ENCODE measurements at places on chromosomes 6 and 20.

DNA sequence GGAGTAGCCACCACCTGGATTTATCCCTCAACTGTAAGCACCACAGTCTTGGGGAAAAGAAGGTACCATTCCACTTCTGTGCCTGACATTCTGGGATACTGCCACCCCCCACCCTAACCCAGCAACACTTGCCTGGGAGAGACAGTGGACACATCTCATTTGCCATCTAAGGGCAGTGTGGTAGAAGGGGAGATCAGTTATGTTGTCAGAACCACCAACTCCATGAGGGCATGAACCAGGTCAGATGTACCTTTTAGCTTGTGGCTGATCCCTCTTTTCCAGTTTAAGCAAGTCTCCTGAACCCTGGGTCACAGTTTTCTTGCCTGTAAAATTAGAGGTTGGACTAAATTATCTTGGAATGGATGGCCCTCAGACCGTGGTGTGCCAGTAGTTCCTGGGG lies 165.5 kb downstream of the SCP2D1 start:
- no peak for DNase-seq

GRCh38 chr6:20454204-20454824 lies 52.6 kb downstream of the E2F3 start:
- DNase-seq: no peak

DNA sequence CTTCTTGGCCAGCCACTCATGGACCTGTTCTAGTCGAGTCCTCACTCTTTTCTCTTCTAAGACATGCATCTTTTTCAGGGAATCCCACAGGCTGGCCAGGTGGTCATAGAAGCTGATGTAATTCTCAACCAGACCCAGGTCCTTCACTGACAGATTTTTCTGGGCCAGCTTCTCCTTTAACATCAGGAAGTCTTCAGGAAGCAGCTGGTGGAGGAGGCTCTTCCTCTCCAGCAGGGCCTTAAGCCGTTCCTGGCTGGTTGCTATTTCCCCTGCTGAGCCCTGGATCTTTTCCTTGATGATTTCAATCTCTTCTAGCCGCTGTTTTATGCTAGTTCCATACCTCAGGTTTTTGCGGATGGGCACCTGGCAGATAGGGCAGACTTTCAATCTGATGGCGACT lies 28.6 kb downstream of the DDX27 start:
- no peak for DNase-seq

GRCh38 chr6:84220809-84221409 lies 6.5 kb downstream of the CEP162 start:
- DNase-seq: no peak

- no peak for DNase-seq
Observed at GRCh38 chr6:121865811-121866210, 430.4 kb downstream of the GJA1 start.

GRCh38 chr6:119113961-119114360 lies 35.5 kb upstream of the FAM184A start:
- no peak for DNase-seq

DNA sequence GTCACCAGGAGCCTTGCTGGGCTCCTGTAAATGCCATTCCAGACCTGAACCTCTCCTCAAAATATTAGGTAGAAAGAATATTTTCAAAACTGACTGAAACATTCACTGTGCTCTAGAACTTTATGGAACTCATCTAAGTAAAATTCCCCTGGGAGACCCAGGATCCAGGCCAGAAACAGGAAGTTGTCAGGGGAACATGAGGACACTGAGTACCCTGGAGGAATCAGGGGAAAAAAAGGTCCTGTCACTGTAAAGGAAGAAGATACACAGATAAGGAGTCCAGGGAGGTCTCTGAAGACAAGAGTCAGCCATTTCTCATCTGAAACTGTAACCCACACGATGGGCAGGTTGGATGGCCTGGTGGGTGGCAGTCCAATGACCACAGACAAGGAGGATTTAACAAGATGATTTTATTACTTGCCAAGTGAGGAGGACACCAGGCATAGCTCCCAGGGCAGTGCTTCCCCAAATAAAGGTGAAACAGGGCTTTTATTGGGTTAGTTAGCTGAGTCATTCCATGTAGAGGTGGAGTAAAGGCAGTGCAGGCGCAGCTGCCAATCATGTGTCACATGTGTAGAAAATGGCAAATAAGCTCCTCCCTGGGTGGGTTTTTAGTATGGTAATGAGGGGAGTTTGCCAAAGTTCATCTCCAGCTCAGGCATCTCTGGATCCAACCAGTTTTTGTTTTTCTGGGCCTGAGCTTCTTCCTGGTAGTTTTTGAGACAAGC lies 138.5 kb downstream of the RCAN2 start:
- no peak for DNase-seq

DNA sequence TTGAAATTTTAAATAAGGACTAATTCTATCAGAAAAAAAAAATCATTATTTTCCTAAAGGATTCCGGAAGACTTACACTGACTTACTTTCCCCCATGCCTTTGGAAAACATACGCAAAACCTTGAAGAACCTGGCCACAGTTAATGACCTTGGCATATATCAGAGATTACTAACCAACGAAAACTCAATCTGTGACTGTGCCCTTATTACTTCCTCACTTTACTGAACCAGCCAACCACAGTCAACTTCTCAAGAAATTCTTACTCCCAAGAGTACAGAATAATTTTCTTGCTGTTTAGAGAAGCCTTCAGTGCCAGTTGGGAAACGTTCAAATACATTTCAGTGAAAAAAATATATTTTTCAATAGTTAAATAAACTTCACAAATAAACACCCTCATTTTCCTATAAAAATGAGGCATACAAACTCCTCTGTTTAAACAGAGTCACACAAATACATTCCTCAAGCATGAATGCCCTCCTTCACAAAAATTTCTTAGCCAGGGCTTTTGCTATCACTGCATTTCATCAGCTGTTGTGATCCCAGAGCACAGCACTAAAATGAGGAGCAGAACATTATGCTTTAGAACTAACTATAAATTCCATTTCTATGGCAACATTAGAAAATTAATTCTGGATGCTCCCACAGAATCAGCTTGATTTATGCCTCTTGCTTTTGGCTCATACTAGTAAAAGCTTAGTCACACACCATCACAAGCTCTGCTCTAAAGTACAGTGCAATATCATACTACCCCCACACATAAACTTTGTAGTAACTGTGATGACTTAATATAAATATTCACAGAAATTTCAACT lies 117.6 kb downstream of the DST start:
- DNase-seq: no peak

- no peak for DNase-seq
Observed at GRCh38 chr6:108114841-108115597, 40.5 kb upstream of the OSTM1 start.

GRCh38 chr6:67606906-67607828 lies 1027.9 kb upstream of the ADGRB3 start:
- no peak for DNase-seq

GRCh38 chr6:56863366-56863765 lies 91.5 kb upstream of the BEND6 start:
- DNase-seq: no peak

GRCh38 chr20:5843054-5843592 lies 92.9 kb downstream of the SHLD1 start:
- no peak for DNase-seq

DNA sequence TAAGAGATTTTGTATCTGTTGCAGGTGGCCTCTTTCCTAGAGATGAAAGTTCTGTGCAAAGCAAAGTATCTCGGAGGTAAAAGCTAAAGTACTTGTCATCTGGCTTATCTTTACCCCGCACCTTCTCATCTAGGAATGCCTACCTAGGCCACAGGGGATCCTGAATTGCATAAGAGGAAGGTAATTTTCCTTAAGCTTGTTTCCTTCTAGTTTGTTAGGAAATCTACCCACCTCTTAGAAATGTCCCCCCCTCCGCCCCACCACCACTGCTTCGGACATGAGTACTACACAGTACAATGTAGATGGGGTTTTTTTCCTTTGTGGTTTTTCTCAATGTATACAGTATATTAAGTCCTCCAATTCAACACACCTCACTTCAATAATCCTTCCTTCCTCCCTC lies 21.5 kb downstream of the FOXC1 start:
- no peak for DNase-seq

- DNase-seq: no peak
Observed at GRCh38 chr6:168179133-168179532, 100.1 kb upstream of the FRMD1 start.

DNA sequence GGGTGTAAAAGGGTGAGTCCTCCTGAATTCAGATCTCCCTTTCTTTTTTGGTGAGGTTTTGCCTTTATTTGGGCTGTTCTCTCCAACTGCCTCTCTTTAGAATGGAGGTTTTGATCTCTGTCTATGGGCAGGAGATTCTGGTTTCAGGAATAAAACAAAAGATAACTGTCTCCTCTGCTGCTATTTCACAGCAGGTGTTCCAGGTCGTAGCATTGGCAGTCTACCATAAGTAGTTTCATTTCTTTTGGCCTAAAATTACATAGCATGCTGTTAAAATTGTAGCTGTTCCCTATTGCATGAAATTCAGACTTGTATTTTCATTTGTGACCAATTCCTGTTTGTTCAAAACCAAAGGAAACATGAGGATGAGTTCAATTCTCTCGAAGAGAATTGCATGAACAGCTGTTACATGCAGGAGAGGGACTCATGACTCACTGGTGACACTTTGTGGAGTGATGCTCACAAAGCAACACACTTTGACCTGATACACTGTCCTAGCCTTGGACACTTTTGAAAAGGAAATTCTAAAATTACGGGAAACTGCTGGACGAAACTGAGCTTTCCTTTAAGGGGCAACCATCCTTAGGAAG lies 76.8 kb upstream of the SIRPG start:
- DNase-seq: no peak

Data from activated naive CD8-positive, alpha-beta T cell treated with anti-CD3 and anti-CD28 coated beads, Interleukin-2, amount 50 U/mL, for 16 hours (primary cell).